ENCODE measurements at places on chromosomes 4 and X.

- ATAC-seq: no peak
Measured at GRCh38 chr4:32864713-32865351, 2144.7 kb downstream of the PCDH7 start.

DNA sequence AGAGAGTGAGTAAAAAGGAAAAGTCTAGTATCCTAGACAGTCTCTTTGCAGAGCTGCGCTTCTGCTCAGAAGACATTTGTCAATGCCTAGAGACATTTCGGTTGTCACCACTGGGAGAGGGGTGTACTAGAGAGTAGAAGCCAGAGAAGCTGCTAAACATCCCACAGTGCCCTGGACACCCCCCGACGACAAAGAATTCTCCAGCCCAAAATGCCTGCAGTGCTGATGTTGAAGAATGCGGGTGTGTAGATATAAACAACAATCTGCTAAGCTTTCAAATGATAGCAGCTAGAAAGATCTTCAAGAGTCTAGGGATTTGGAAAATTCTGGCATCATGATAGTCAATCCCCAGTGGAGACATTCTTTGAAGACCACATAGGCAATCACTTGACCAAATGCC is 90.1 kb downstream of the PALLD start:
- no peak for ATAC-seq

GRCh38 chrX:17644001-17644400 is 93.3 kb upstream of the SCML1 start:
- ATAC-seq: no peak

DNA sequence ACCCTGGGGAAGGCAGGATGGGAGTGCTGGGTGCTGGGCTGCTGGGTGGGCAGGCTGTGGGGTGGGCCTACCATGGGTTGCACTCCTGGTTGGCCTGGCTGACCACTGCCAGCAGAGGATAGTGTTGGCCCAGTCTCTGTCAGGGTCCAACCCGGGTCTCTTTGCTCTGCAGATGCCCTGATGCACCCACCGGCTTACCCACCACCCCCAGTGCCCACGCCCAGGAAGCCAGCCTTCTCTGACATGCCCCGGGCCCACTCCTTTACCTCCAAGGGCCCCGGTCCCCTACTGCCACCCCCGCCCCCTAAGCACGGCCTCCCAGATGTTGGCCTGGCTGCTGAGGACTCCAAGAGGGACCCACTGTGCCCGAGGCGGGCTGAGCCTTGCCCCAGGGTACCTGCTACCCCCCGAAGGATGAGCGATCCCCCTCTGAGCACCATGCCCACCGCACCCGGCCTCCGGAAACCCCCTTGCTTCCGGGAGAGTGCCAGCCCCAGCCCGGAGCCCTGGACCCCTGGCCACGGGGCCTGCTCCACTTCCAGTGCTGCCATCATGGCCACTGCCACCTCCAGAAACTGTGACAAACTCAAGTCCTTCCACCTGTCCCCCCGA is 14.2 kb upstream of the ADD1 start:
- ATAC-seq: no peak
